Karpas-422 (cell line): ENCODE measurements at places on chromosomes 12 and 14. TPM values are rescaled to one million over a fixed set of nuclear protein-coding genes. Genes with fewer than 3 reads are reported as not detected.

DNA sequence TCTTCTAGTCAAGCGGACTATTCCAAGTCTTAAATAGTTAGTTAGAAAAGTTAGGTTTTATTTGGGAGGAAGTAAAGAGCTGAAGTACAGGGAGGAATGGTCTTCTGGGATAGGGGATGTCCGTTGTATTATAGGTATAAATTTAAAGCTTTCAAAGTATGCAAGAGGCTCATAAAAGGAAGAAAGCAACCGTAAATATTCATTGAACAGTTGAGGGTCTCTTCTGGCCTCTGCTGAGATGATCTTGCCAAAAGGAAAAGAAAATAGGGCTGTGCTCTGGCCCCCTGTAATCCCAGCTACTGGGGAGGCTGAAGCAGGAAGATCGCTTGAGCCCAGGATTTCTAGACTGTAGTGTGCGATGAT lies 377 bp upstream of the TIMELESS start:
- peak overlapping the region; percentile 80 for H3K4me3 ChIP-seq
- H3K36me3 ChIP-seq = no peaks in the 10 kb centered on the region
- H3K4me1 ChIP-seq = peaks cover 19% of the 10 kb centered on the region
- H3K27ac ChIP-seq = peak overlapping the region; percentile 75; the same call in 1 of the 2 replicates
- H3K27me3 ChIP-seq = no peaks in the 10 kb centered on the region

GRCh38 chr12:93812626-93813025 lies 135.5 kb downstream of the CRADD start:
- no peaks in the 10 kb centered on the region for H3K36me3 ChIP-seq
- no peaks in the 10 kb centered on the region for H3K27me3 ChIP-seq
- DNase-seq = no peak

GRCh38 chr12:24078318-24078765 lies 128.9 kb upstream of the SOX5 start:
- H3K36me3 ChIP-seq = no peaks in the 10 kb centered on the region
- H3K4me3 ChIP-seq = no peak overlapping the region
- H3K4me1 ChIP-seq = no peaks in the 10 kb centered on the region
- no peak for DNase-seq
- no peaks in the 10 kb centered on the region for H3K27me3 ChIP-seq

- H3K4me3 ChIP-seq = peak overlapping the region; percentile 73
- peak overlapping the region; percentile 93 for H3K27ac ChIP-seq
- DNase-seq = peak; percentile 99
- H3K36me3 ChIP-seq = peaks cover 30% of the 10 kb centered on the region
These were observed 1.4 kb downstream of the BAZ1A start for GRCh38 chr14:34873589-34874385.

GRCh38 chr14:104090071-104090748 lies 4.7 kb downstream of the ASPG start:
- H3K4me3 ChIP-seq = no peak overlapping the region
- H3K27ac ChIP-seq = no peak overlapping the region
- no peaks in the 10 kb centered on the region for H3K36me3 ChIP-seq
- no peaks in the 10 kb centered on the region for H3K27me3 ChIP-seq

- DNase-seq = no peak
- no peaks in the 10 kb centered on the region for H3K27me3 ChIP-seq
- no peaks in the 10 kb centered on the region for H3K4me1 ChIP-seq
- no peak overlapping the region for H3K27ac ChIP-seq
- H3K36me3 ChIP-seq = no peaks in the 10 kb centered on the region
These were observed 145.0 kb upstream of the SLC38A2 start for GRCh38 chr12:46517579-46517962.

GRCh38 chr14:72790887-72791566 lies 102.9 kb downstream of the DPF3 start:
- H3K4me3 ChIP-seq = no peak overlapping the region
- no peaks in the 10 kb centered on the region for H3K27me3 ChIP-seq
- H3K4me1 ChIP-seq = no peaks in the 10 kb centered on the region
- H3K27ac ChIP-seq = no peak overlapping the region

GRCh38 chr12:69059465-69060457 lies 126.8 kb upstream of the CPM start:
- H3K27ac ChIP-seq = no peak overlapping the region
- no peak overlapping the region for H3K4me3 ChIP-seq
- H3K27me3 ChIP-seq = no peaks in the 10 kb centered on the region
- no peaks in the 10 kb centered on the region for H3K36me3 ChIP-seq

- no peak for DNase-seq
- no peak overlapping the region for H3K27ac ChIP-seq
- H3K36me3 ChIP-seq = no peaks in the 10 kb centered on the region
- no peaks in the 10 kb centered on the region for H3K27me3 ChIP-seq
- H3K4me3 ChIP-seq = no peak overlapping the region
These were observed 8.3 kb downstream of the FZD10 start for GRCh38 chr12:130170611-130171010.

- peaks cover 3% of the 10 kb centered on the region; the same call in 1 of the 2 replicates for H3K4me1 ChIP-seq
- no peak overlapping the region for H3K4me3 ChIP-seq
- H3K27ac ChIP-seq = no peak overlapping the region
- H3K36me3 ChIP-seq = no peaks in the 10 kb centered on the region
These were observed 90.4 kb downstream of the RBM19 start for GRCh38 chr12:113875691-113876090.

DNA sequence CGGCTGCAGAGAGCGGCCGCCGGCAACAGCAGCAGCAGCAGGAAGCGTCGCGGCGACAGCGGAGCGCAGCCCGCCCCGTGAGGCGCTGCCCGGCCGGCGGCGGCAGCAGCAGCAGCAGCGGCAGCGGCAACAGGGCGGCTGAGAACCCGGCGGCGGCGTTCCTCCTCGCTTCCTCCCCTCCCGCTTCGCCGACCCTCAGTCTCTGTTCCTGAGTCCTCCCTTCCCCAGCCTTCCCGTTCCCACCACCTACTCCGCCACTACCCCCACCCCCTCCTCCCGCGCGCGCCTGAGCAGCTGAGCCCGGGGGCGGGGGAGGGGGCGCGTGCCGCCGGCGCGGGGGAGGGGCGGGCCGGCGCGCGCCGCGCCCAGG lies 310 bp downstream of the BICDL1 start:
- H3K27ac ChIP-seq = peak overlapping the region; percentile 51; the same call in 1 of the 2 replicates
- H3K36me3 ChIP-seq = peaks cover 8% of the 10 kb centered on the region
- no peak for DNase-seq
- H3K4me3 ChIP-seq = peak overlapping the region; percentile 71

CDC42BPB gene
- total RNA-seq = 1.6 and 4.7 TPM in 2 replicates

TSHR gene
- not detected in 2 replicates for total RNA-seq
